ENCODE measurements at places on chromosomes 11 and 22.

GRCh38 chr11:97364047-97364446 lies 974.2 kb downstream of the JRKL start:
- no peak for DNase-seq

- no peak for DNase-seq
Measured at GRCh38 chr11:121359591-121359990, 67.0 kb downstream of the SC5D start.

DNA sequence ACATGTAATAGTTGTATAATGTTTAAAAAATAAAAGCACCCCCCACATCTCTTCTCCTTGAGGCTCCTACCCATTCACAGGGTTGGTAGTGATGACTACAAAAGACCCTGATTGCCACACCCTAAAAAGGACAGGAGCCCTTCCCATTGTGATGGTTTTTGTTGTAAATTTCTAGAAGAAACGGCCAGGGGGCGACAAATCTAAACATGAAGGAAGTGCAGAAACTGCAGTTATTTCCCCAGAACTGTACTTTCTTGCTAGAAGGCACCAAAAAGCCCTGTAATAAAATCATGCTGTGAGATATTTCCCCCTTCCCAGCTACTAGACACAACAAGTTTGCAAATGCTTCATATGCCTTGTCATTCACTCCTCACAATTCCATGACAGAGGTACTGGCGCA lies 10.8 kb downstream of the PRR5L start:
- no peak for DNase-seq

DNA sequence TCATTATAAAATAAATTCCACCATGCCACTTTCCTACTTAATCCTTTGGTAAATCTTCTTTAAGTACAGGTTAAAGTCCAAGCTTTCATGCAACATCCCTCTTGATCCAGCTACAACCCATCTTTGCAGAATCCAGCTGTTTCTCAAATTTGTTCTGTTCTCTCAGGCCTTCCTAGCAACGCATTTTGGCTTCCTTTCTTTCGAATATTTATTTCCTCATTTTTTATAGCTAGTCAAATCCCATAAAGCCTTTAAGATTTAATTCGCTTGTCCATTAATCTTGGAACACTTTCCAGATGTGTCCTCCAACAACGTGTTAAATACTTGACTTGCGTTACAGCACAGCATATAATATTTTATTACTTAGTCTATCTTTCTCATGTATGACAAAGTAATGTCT lies 600.1 kb upstream of the CHORDC1 start:
- no peak for DNase-seq

GRCh38 chr11:68503251-68503687 lies 42.7 kb downstream of the PPP6R3 start:
- no peak for DNase-seq

Data from progenitor cell of endocrine pancreas (in vitro differentiated cells).